CD4-positive, alpha-beta T cell treated with Interleukin-21 for 1 hour (primary cell): ENCODE measurements at places on chromosomes 16 and 17.

DNA sequence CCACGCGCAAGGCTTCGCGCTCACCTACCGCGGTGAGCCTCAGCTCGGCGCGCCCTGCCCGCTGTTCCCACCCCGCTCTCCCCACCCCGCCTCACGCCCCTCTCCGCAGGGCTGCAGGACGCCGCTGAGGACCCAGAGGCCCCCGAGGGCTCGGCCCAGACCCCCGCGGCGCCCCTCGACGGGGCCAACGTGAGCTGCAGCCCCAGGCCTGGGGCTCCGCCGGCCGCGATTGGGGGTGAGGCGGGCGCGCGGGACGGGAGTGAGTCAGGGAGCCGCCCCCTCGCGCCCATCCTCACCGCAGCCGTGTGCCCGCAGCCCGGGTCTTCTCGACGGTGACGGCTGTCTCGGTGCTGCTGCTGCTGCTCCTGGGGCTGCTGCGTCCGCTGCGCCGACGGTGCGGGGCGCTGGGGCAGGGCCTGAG is 1.9 kb upstream of the PAQR4 start:
- no peak for DNase-seq

DNA sequence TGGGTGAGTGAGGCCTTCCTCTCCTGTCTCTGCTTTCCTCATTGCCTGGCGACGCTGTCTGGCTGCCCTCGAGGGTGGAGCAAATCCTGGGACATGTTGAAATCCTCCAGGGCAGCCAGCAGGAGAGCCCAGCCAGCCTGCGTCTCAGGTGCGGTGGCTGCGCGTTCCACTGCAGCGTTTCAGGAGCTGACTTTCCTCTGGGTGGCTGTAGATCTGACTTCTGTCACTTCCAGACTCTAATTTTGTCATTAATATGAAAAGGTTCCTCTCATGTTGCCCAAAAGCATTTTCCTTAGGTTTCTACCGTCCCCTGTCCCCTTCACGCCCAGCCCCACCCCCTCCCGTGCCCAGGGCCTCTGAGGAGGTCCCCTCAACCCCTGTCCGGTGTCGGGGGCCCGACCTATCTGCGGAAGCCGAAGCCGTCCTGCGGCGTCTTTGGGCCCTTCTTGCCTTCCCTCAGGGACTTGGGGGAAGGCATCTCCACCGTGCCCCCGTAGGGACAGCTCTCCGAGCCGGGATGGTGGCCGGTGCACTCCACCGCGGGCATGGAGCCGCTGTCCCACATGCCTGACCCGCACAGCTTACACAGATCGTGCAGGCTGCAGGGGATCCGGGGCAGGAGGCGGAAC is 95.1 kb downstream of the TBC1D16 start:
- no peak for DNase-seq

DNA sequence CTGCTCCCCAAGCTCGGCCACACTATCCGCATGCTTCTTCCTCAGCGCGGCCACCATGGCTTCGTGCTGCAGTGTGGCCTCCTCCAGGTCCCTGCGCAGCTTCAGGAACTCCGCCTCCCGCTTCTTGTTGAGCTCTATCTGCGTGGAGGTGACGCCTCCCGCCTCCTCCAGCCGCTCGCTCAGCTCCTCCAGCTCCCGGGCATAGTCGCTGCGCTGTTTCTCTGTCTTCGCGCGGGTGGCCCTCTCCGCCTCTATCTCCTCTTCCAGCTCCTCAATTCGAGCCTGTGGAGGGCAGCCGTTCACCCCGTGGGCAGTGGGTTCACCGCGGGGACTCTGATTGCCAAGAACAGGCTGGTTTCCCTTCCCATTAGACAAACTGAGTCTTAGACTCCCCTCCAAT is 19.0 kb downstream of the MYH3 start:
- no peak for DNase-seq

DNA sequence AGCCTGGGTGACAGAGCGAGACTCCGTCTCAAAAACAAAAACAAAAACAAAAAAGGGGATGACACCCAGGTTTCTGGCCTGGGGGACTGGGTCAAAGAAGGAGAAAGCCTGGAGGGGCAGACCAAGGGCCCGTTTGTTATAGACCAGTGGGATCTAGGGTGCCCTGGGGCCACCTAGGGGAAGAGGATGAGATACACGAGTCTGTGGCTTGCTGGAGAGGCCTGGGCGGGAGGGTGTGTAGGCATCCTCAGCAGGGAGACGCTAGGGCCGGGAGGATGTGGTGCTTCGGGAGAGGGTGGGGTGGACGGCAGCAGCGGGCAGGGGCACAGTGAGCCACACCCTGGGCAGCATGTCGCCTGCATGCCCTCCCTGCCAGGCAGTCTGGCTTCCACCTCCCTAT is 17.1 kb upstream of the CRK start:
- no peak for DNase-seq

DNA sequence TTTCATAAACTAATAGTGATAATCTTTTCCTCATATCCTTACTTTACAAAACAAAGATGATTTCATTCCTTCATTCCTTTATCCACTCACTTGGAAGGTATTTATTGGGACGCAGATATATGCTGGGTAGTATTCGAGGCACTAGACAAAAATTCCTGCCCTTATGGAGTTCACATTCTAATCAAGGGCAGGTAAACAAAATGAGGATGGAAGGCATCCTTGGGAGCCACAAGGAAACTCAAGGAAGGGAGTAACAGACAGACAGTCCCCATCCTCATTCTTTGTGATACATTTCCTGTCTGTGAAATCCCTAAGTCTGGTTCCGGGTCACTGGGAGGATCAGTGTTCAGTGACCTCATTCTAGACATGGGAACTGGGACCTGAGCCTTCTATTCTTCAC is 45.2 kb downstream of the SLC6A2 start:
- no peak for DNase-seq

DNA sequence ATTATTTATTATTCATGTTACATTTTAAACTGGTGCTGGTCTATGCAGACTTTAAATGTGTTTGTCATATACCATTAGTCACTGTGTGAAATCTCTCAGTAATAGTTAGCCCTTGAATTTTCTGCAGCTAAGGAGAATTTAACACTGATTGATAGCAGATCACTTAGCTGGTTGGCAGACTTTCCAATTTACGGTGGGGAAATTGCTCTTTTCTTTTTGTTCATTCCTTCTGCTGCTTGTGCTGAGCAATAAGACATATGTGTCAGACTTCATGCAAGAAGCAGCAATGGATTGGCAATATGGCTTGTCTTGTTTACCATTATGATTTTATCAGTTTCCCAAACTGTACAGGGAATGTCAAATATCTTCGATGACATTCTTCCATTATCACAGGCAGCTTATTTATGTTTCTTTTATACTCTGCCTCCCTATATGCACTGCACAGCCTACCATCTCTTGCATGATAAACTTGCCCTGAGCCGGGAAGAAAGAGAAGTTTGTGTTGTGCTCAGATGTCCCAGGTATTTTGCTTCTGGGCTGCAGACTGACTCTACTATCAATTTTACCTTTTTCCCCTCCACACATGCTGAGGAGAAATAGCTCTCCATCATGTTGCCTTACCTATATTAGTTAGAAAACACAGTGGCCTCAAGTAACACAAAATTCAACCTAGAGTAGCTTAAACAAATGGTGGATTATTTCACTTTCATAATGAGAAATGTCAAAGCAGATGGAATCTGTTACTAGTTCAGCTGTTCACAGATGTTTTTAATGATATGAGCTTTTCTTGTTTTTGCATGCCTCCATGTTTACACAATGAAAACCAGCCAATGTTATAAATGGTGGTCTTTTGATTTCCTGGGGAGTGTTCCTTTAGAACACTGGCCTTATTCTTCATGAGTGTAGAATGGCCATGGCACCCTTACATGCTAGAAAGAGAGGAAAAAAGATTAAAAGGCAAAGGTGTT is 968.1 kb upstream of the GOT2 start:
- DNase-seq: no peak

DNA sequence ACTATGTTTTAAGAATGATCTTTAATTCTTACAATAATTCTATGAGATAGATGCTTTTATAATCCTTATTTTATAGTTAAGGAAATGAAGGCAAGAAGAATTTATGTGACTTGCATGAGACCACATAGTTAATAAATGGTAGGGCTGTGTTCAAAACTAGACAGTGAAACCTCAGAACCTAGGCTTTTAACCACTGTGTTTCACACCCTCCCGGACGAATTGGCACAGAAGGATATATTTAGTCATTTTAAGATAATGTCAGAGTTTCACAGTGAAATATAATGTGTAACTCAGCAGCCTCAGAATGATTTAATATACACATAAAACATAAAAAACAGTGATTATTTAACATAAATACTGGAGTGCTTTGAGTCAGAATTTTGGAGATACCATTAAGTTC is 57.0 kb downstream of the NSRP1 start:
- DNase-seq: peak; percentile 1

GRCh38 chr16:83806731-83807130 is 1.0 kb upstream of the HSBP1 start:
- no peak for DNase-seq

DNA sequence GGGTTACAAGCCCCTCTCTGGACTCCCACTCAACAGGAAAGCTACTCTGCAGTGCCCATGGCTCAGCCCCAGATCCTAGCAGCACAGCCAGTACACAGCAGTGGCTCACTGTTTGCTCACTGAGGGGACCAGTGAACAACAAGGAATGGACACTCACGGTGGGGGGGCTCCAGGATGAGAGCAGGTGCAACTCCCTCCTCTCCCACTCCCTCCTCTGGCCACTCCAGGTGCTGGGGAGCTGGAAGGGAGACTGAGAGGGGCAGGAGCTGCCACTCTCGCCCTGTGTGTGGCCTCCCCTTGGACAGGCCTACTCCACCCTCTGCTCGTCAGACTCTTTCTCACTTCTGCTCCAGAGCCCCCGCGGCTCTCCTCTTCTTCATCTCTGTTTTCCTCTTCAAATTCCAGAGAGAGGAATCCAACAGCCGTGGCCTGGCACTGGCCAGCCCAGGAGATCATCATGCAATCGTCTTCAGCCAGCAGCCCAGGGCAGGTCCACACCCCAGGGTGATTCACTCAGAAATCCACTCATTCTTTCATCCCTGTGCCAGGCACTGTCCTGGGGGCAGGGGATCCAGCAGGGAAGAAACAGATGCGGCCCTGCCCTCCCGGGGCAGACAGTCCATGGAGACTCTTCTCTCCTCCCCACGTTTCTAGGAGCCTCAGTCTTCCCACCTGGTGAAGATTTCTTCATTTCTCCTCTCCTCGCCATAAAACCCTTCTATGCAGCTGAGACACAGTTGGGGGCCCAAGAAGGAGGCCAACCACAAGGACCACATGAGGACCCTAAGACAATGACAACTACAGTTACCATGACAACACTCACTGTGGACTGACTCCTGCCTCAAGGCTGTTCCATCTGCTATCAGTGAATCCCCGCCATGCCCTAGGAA is 30.7 kb downstream of the CFAP20 start:
- no peak for DNase-seq

- no peak for DNase-seq
Measured at GRCh38 chr17:6559753-6560215, 3.4 kb upstream of the PITPNM3 start.

GRCh38 chr17:50055055-50055425 is 870 bp upstream of the ITGA3 start:
- peak; percentile 40 for DNase-seq

DNA sequence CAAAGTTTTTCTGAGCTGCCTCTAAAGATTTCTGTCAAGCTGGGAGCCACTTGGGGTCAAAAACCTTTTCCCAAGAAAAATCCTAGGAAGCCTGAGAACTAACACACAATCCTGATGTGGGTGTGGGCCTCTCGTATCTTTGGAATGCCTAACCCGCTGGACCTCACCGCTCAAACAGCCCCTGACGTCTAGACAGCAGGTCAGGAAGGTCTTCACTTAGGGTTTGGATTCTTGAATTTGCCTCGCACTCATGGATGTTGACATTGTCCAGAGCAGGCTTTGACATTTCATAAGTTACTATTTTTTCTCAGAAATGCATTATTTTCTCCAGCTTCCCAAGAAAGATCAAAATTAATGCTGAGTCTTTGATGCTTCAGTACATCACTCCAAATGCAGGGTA is 18.9 kb downstream of the TEX2 start:
- DNase-seq: no peak

DNA sequence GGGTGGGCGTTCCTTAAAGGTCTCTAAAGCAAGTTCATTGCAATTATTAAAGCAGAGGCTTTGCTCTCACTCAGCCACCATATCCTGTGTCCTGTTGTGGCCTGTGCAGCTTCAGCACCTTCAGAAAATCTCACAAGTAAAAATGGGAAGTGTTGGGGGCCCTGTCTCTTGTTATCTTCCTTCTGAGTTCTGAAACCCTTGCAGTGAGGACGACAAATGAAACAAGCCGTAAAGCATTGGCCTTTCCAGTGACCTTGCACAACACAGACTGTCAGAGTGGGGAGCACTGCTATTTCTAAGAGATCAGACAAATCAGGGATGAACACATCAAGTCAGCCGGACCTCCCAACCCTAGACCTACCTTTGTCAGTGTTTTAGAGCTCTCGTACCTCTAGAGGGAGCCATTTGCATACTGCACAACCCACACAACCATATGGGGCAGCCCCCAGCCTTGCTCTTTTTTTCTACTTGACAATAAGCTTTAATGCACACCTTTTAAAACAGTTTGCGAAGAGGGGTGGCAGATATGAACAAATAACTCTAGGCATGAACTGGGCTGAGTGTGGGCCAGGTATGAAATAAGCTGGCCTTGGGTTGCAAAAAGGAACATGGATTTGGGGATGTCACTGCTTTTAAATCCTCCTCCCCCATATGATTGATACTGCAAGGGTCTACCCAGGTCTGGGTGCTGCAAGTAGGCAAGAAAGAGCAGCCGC is 89.8 kb downstream of the KATNIP start:
- peak; percentile 8 for DNase-seq

DNA sequence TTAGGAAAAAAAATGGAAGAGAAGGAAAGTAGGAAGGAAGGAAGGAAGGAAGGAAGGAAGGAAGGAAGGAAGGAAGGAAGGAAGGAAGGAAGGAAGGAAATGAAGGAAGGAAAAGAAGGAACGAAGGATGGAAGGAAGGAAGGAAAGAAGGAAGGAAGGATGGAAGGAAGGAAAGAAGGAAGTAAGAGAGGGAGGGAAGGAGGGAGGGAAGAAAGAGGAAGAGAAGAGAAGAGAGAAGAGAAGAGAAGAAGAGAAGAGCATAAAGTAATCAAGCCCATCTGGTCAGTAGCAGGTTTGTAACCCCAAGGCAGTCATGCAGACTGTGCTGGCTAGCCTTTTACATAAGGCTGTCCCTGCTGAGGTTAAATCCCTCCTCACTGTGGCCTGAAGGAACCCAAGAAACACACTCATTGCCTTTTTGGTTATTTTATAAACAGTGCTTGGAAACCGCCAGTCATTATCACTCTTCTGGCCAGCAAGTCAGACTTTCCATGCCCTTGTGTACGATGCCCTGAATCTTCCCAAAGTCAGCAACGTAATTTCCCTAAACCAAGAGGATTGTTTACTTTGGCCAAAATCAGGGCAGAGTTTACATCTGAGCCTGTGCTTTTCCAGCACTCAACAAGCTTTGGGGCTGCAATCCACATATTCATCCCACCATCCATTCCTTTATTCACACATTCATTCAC is 409.6 kb upstream of the MAF start:
- no peak for DNase-seq
